ENCODE measurements at places on chromosomes 5 and 9. TPM values are rescaled to one million over a fixed set of nuclear protein-coding genes. Genes with fewer than 3 reads are reported as not detected.

The NAIP gene
- 4.9 TPM for total RNA-seq

GRCh38 chr5:73137563-73138530, 17.5 kb downstream of the TMEM171 start:
- no peak for DNase-seq

The HSPB3 gene
- not detected for total RNA-seq

DNA sequence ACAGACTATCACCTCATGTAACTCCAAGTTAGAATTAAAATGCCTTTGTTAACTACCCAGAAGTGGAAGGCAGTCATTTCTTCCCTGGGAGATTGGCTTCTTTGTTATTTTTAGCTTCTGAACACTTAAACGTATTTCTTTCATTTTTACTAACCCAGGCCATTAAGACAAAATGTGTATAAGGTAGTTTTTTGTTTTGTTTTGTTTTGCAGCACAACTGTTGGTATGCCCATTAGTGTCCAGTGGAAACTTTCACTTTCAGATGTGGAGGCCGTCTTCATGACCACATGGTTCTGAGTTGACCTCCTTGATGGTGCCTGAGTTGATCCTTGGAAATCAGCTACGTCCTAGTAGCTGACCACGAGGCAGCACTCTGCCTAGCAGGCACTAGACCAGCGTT, 264.6 kb upstream of the ZNF608 start:
- DNase-seq, result no peak

- peak; percentile 77 for DNase-seq
Observed at GRCh38 chr9:125558453-125559092, 148.4 kb downstream of the MAPKAP1 start.

The GPR150 gene
- 0.76 TPM for total RNA-seq

DNA sequence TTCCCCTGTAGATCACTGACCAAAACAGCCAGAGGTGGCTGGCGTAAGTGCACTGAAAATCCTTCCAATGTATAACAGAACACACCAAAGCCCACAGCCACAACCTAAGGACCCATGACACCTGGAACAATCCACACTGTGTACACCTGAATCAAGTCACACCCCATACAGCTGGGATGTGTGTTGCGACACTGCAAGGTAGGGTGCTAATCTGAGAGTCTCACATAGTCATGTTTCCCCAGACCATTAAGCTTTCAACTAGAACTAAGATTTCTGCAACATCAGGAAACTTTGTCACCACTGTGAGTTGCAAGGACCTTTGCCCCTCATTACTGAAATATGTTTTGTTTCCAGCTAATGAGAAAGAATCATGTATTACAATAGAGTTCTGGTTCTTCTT, 59.4 kb downstream of the MED27 start:
- DNase-seq, result no peak

GRCh38 chr5:111385970-111386831, 126.1 kb downstream of the STARD4 start:
- DNase-seq, result no peak

GRCh38 chr5:86124333-86124732, 493.4 kb upstream of the COX7C start:
- no peak for DNase-seq

The SPATA31D4 gene
- total RNA-seq, result not detected

- DNase-seq, result no peak
Observed at GRCh38 chr9:94699715-94700373, 26.7 kb upstream of the AOPEP start.

The GARIN3 gene
- total RNA-seq, result 1.1 TPM

- DNase-seq, result peak; percentile 75
Observed at GRCh38 chr9:4077499-4078102, 222.3 kb downstream of the GLIS3 start.

GRCh38 chr9:91746904-91747303, 203.1 kb downstream of the ROR2 start:
- DNase-seq, result no peak

DNA sequence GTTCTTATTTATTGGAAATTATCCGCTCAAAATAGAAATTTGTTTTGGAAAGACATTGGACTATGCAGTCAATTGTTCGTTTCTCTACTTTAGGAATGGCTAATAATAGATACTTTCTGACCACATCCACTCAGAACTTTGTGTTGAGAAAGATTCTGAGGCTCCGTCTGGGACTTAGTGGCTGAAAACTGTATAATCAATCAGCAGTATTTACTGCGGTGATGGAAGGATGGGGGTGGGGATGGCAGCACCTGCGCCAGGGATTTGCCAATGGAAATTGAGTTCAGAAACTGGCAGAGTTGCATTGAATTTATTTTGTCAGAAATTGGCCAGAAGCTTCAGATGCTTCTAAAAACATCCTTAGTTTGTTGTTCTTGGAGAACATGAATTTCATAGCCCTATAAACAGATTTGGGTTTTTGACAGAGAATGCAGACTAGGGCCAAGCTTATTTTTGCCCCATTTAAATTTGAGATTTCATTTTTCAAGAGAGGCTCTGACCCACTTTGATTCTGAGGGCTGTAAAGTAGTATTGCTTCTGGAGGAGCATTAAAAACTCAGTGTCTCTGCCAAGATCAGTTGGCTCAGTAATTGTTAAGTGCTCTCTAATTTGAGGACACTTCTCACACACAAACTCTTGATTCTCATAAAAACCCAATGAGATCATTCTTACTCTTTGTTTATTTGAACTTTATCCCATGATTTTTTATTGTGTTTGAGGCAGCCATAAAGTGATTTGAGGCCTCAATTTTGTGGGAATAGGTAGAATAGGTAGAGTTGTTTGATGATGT, 215.1 kb downstream of the CD180 start:
- DNase-seq, result no peak

The AK8 gene
- not detected for total RNA-seq

DNA sequence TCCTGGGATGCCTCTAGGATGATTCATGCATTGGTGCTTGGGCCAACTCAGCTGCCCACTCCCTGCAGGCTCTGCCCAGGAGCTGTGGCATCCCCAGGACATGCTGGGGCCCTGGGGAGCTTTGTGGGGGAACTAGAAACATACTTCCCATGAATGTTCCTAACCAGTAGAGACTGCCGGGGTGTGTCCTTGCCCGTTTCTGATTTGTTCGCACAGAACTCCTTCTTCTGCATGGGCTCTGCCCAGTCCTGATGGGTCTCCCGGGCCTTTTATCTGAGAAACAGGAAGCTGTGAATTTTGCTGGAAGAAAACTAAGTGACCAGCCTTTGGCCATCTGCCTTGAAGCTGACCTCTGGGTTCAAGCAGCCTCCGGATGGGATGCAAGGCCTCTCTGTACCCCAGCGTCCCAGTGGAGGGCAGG, 71.6 kb upstream of the RNU6ATAC start:
- DNase-seq, result no peak

DNA sequence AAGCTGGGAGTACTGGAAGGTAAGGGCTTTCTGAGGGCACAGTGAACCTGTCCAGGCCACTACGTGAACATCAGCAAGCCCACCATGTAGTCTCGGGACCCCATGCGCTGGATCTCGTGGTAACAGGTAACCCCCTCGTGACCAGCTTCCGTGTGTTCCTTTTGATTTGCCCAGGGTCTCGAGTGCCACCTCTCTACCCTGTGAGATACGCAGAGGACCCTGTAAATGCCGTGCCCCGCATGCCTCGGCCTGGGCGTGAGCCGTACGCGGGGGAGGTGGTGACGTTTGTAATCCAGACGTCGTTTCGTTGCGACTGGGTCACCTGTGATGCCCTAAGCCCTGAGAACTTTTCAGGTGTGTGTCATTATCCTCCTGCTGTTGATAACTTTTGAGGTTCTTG, 45.5 kb downstream of the TENT4A start:
- DNase-seq, result no peak

Measured in activated CD8-positive, alpha-beta T cell treated with anti-CD3 and anti-CD28 coated beads for 36 hours (primary cell).